Renal pelvis (tissue), 12 donors: ENCODE measurements at places on chromosomes 2 and 18.

GRCh38 chr18:55153346-55153745 lies 194.1 kb upstream of the CCDC68 start:
- DNase-seq: no peak

DNA sequence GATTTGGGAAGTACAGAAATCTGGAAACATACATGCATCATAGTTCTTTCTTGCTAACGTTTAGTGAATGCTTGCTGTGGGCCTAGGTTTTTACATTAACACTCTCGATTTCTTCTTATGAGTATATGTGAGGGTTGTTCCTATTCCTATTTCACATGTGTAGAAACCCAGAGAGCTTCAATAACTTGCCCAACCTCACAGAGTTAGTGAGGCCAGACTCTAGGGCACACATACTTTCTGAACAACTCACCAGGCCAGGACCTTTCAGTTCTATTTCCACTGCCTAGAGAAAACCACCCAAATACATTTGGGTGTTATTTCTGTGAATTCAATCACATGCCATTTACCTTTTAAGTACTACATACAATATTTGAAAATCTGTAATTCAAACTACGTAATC lies 8.2 kb upstream of the KCTD1 start:
- DNase-seq: no peak

- no peak for DNase-seq
These were observed 64.0 kb downstream of the TFCP2L1 start for GRCh38 chr2:121220995-121221394.

- no peak for DNase-seq
These were observed 85.6 kb upstream of the DCC start for GRCh38 chr18:52254367-52254766.

DNA sequence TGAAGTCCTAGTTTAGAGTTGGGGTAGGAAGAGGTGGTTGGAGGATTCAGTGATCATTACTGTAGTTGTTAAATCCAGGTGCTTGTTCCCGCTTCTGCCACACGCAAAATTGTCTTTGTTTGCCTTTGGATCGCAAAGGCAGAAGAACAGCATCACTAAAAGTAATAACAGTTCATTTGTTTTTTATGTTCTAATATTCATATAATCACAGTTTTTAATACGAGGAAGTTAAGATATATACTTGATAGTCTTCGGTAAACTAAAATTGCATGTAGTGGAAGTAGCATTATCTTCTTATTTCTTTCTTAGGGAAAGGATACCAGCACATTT lies 365 bp downstream of the NDUFB3 start:
- no peak for DNase-seq

GRCh38 chr2:85959185-85959584 lies 70.4 kb upstream of the ST3GAL5 start:
- DNase-seq: no peak

DNA sequence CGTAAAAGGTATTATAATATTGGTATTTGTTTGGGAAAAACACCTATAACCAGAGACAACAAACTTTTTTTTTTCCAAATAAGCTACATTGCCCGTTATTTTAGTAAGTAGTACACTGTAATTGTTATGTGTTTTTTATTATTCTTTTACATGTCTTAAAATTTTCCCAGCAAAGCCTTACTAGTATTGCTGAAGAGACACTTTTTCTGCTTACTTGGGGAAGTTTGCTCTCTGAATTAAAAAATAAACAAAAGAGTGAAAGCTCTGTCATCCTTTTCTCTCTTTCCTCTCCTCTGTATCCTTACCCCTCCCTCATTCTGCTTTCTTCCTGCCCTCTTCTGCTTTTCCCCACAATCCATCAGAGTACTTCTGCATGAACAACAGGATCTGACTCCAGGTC lies 25.6 kb upstream of the LDLRAD4 start:
- DNase-seq: no peak

GRCh38 chr2:120898961-120899750 lies 163.5 kb downstream of the GLI2 start:
- DNase-seq: no peak

- no peak for DNase-seq
These were observed 556.2 kb downstream of the THSD7B start for GRCh38 chr2:137321566-137321965.

GRCh38 chr2:6381326-6381725 lies 484.4 kb downstream of the CMPK2 start:
- no peak for DNase-seq

- no peak for DNase-seq
These were observed 136.5 kb upstream of the HAAO start for GRCh38 chr2:42928692-42929545.

GRCh38 chr2:148928395-148928794 lies 53.4 kb downstream of the KIF5C start:
- no peak for DNase-seq

DNA sequence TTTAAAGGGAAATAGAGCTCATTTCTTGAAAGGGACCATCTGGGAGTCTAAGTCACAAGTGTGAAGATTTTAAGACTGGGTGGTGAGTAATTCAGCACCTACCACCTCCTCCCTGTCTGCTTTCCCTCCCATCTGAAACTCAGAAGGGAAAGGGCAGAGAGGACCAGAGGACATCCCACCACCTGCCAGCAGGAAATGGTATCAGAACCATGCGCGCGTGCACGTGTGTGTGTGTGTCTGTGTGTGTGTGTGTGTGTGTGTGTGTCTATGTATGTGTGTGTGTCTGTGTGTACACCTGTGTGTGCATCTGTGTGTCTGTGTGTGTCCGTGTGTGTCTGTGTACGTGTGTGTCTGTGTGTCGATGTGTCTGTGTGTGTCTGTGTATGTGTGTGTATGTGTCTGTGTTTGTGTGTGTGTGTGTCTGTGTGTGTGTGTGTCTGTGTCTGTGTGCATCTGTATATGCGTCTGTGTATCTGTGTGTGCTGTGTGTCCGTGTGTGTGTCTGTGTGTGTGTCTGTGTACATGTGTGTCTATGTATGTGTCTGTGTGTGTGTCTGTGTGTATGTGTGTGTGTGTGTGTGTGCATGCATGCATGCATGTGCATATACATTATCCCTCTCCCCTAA lies 76.8 kb downstream of the ZFP36L2 start:
- DNase-seq: no peak

- DNase-seq: no peak
These were observed 139.8 kb downstream of the PIK3C3 start for GRCh38 chr18:42094875-42095274.

GRCh38 chr18:49020621-49021021 lies 69.9 kb upstream of the SMAD7 start:
- no peak for DNase-seq

GRCh38 chr2:153871231-153872221 lies at the start of gene GALNT13:
GALNT13 (plus strand) TSS chr2:153871922.
- DNase-seq: peak; percentile 68

GRCh38 chr2:151241224-151241623 lies 20.4 kb downstream of the RBM43 start:
- DNase-seq: no peak

DNA sequence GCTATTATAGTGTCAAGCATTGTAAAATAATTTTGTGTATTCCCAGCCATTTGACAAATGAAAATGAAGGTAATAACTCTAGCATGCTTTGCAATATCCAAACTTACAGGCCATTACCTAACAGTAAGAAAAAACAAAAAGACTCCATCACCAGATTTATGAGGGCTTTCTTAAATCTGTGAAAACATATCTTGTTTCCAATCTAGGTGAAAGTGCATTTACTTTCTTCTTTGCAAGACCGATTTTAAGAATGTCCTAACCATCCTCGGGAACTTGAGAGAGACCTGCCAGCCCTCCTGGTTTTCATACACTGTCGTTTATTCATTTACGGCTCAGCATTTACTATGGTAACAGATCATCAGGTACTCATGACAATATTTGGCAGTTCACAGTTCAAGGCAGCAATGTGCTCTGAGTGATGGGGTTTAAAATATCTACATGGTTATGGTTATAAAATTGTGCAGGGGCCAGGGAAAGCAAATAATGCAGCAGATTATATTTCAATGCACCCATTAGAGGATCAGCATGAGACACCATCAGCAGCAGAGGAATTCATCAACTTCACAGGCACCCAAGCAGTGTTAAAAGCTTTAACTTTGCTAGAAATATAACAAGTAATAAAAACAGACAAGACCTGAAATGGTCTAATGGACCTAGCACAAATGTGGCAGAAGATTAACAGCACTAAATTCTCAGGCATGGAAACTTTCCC lies 34.4 kb upstream of the PARD3B start:
- peak; percentile 57 for DNase-seq

DNA sequence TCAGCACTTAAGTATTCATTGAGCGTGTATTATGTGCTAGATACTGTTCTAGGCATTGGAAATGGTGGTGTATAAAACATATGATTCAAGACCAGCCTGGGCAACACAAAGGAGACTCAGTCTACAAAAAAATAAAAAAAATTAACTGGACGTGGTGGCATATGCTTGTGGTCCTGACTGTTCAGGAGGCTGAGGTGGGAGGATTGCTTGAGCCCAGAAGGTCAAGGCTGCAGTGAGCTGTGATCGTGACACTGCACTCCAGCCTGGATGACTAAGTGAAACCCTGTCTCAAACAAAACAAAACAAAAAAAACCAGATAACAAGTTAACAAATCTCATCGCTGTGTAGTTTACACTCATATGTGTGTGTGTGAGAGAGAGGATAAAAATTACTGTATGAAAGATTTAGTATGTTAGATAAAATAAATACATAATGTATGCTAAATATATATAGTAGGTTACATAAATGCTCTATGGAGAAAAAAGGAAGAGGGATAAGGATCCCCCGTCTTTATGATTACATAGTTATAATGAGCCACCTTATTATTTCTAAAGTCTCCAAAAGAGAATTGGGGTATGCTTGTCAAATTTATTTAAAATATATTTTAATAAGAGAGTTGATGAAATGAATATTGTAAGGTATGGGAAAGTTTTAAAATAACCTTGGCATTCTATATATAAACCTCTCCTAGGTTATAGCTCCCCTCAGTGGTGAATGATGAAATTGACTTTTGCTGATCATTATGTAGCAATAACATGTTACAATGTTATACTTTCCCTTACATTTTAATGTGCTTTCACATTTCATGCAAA lies 69.2 kb downstream of the EHBP1 start:
- peak; percentile 47 for DNase-seq

DNA sequence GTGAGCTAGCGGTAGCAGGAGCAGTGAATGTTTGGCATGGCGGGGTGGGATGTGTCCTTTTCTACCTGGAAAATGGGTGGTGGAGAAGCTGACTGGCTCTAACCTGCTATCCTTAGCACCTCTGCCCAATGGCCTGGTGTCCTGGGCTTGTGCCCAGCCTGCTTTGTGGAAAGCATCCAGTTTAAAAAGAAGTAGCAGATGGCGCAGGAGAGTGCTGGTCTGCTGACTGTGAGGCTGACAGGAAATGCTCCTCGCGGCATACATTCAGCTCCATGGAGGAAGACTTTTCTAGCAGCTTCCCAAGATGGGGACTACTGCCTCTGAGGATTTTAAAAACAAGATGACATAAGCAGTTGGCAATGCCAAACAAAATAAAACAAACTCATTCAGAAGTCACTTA lies 56.2 kb upstream of the LYPD6B start:
- no peak for DNase-seq

DNA sequence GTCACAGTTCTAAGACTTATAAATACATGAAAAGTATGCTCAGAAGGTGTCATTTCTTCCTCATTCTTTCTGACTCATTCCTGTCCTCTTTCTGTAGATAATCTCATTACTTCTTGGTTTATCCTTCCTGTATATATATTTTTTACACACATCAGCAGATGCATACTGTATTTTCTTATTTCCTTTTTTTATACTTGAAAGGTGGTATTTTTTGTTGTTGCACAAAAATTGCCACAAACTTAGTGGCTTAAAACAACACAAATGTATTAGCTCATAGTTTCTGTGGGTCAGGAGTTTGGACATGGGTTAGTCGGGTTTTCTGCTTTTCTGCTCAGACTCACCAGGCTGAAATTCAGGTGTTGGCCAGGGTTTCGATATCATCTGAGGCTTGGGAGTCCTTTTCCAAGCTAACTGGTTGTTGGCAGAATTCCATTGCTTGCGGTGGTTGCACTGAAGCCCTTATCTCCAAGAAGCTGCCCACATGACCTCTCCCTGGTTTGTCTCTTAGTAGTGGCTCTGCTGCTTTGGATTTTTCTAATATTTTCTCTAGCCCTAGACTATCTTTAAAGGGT lies 162.6 kb downstream of the FMNL2 start:
- DNase-seq: no peak

DNA sequence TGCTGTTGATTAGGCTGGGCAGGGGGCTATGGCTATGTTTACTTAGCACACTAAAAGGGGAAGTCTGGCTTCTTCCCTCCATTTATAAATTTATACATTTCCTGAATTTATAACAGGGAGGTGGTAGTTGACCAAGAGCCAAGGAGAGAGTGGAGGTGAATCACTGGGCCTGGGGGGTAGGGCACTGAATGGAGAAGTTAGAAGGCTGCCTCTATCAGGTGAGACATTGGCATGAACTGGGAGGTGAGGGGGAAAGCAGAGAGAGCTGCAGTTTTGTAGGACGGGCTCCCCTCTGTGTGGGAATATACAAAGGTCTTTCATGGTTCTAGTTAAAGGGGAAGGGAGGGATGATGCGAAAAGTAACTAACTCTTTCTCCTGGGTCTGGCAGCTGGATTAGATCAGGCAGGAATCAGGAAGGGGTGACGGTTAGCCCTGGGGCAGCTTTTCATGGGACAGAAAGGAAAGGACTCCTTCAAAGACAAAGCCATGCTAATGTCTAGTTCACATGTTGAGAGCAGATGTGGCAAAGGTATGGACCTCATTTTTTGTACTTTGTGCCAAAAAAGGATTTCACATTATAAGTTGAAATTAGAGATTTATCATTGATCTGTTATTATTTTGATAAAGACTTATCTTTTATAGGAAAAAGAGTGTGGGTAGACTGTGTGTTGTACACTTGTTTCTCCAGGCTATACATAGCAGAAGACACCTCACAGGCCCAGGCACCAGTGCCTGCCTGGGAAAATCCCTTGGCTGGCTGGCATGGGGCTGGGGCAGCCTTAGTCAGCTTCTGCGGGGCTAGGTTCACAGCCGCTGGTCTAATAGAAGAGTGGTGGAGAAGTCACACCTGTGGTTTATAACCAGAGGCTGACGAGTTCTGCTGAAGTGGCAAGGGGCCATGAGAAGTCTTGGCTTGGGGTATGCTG lies 158.7 kb downstream of the CLIP4 start:
- no peak for DNase-seq

DNA sequence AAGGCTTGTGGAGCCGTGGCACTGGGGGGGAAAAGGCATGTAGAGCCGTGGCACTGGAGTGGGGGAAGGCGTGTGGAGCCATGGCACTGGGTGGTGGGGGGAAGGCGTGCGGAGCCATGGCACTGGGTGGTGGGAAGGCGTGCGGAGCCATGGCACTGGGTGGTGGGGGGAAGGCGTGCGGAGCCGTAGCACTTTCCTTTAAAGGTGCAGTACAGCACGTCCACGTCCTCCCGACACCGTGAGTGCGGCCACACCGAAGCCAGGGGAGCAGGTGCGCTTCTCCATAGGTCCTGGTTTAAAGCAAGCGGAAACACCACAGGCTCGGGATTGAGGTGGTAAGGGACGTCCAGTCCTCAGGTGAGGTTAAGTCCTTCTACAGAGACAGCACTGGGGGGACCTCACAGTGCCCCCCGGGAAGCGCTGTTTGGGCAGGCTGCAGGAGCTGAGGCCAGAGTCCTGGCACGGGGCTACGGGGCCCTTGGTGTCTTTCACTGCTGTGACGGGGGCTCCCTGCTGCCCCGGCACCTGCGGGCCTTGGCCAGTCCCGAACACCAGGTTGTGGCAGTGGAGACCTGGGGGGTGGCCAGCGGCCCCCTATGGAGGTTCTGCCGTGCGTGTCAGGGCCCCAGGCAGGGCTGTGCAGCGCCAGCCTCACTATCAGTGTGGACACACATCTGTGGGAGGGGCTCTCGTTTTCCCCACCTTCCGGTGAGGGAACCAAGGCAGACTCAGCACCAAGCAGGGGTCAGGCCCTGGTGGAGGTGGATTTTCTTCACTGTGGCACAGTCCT lies 93.0 kb upstream of the CTDP1 start:
- no peak for DNase-seq
